ENCODE measurements at places on chromosomes 16 and 17.
A peak's percentile ranks its signal among the peaks of the same experiment; 100 is the strongest.

DNA sequence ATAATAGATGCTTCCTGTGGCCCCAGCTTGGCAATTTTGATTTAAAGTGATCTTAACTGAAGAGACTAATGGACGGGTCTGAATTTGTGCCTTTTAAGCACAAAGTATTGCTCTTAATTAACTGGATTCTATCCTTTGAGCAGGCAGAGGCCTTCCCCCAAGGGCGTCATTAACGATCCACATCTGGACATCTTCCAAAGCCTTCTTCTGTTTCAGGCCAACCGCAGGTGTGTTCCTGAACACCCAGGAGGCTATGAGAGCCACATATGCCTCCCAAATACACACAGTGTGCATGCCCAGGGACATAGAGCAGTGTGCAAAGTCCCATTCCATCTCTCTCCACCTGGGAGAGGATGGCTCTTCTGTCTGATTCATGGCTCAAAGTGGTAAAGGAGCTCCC lies 42.3 kb downstream of the MAPT start:
- DNase-seq: peak; percentile 11

DNA sequence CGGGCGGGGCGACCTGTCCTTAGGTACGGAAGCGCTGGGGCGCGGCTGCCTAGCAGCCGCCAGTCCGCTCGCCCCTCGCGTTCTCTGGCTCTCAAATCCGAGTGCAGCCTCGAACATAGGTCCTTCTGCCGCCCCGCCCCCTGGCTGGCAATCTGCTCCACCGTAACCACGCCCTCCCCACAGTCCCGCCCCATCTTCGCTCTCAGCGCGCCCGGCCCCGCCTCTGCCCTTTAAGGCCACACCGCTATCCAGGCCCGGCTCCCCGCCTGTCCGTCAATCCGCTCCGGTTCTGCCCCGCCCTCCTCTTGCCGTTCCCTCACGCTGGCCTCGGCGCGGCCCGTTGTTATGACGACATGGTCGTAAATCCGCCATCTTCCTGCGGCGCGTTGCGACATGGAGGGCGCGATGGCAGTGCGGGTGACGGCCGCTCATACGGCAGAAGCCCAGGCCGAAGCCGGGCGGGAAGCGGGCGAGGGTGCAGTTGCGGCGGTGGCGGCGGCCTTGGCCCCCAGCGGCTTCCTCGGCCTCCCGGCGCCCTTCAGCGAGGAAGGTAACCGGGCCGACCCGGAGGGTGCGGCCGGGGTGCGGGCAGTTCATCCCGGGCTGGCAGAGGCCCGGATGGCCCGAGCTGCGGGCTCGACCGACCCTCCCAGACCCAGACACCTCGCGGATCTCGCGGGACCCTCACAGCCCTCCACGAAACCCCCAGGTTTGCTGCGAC lies at the start of gene E4F1:
Gene E4F1, plus strand, starts transcription at position 371 of the 721 bp plus-strand sequence. Its CDS starts 23 bp downstream, at position 394.
- peak; percentile 100 for DNase-seq

- DNase-seq: no peak
Measured at GRCh38 chr17:43371227-43371821, 27.5 kb upstream of the ARL4D start.

DNA sequence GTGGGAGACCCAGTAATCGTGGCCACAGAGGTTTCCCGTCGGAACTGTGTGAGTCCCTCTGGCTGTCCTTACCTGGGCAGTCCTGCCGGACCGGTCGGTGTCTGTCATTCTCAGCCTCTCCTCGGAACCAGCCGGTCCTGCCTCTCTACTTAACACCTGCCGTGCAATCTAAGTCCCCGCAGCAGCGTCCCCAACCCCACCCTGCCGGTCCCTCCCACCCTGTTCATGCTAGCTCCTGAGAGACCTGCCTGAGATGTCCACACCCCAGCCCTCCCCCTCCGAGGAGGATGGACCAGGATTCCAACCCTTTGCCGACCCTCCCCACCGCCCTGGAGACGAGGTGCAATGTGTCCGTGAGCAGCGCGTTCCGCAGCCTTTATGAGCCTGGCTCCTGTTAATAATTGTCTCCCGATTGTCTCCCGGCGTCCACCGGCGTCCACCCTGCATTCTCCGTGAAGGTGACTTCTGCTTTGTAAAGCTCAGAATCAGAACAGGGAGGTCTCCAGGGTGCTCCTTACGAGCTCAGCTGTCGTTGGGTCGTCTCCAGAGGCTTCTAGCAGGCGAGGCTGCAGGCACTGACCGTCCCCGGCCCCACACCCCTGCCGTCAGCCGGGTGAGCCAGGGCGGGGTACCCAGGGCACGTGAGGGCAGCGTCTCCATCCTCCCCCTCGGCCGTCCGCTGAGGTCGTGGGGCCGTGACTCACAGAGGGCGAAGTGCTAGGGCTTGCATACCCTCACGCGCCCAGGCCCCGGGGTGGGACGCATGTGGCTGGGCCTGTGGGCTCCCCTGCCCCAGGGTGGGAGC lies 10.1 kb downstream of the METRNL start:
- DNase-seq: no peak

- no peak for DNase-seq
Measured at GRCh38 chr16:75908331-75909117, 182.2 kb upstream of the CPHXL start.

DNA sequence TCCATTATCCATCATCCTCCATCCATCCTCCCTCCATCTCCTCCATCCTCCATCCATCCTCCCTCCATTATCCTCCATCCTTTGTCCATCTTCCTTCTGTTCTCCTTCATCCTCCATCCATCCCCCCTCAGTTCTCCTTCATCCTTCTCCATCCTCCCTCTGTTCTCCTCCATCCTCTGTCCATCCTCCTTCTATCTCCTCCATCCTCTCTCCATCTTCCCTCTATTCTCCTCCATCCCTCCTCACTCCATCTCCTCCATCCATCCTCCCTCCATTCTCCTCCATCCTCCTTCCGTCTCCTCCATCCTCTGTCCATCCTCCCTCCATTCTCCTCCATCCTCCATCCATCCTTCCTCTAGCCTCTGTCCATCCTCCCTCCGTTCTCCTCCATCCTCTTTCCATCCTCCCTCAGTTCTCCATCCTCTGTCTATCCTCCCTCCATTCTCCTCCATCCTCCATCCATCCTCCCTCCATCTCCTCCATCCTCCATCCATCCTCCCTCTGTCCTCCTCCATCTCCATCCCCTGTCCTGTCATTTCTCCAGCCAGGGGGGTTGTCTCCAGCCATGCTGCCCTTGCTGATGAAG lies 143.7 kb downstream of the SDK2 start:
- no peak for DNase-seq

DNA sequence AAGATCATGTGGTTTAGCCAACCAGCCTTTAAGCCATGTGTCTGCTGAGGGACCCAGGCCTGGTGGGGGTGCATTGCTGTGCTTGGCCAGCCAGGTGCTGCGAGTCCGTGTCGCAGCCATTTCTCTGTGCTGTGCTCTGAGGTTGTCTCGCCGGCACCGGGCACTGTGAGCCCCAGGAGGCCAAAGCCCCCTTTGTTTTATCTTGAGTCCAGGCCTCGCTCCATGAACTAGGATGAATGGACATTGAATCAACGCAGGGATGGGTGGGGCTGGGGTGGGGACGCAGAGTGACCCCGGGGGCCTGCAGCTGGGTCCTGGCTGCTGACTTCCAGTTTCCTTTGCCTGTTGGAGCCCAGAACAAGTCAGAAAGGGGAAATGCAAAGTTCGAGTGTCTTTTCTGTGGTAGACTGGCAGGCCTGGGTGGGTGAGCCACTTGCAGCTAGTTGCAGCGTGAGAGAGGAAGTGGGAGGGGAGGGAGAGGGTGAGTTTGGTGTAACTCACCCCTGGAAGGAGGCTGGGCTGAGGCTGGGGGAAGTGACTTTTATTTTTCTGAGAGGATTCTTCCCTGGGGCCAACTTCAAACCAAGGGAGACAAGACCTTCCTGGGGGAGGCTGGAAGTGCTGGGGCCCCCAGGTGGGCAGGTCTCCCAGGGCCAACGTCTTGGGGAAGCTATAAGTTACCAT lies 324.7 kb downstream of the SEC14L1 start:
- DNase-seq: no peak

DNA sequence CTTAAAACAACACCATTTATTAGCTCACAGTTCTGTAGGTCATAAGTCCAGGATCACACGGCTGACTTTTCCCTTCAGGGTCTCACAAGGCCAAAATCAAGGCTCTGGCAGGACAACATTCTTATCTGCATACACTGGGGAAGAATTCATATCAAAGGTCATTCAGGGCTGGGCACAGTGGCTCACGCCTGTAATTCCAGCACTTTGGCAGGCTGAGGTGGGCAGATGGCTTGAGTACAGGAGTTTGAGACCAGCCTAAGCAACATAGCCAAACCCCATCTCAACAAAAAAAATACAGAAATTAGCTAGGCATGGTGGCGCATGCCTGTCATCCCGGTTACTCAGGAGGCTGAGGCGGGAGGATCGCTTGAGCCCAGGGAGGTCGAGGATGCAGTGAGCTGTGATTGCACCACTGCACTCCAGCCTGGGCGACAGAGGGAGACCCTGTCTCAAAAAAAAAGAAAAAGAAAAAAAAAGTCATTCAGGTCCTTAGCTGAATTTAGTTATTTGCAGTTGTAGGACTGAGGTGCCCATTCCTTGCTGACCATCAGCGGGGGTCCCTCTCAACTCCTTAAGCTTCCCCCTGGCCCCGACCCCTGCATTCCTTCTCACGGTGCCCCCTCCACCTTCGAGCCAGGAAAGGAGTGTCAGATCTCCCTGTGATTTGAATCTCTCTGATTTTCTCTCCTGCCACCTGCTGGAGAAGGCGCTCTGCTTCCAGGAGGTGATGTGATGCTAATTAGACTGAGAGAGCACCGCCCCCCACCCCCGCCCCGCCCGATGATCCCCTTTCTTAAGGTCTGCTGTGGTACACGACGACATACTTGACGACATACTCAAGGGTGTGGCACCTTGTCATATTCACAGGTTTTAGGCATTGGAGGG lies 91.8 kb upstream of the CLEC18A start:
- no peak for DNase-seq

GRCh38 chr17:61996916-61997605 lies 68.0 kb downstream of the MED13 start:
- no peak for DNase-seq

- DNase-seq: no peak
Measured at GRCh38 chr16:26263406-26263805, 571.6 kb downstream of the HS3ST4 start.

DNA sequence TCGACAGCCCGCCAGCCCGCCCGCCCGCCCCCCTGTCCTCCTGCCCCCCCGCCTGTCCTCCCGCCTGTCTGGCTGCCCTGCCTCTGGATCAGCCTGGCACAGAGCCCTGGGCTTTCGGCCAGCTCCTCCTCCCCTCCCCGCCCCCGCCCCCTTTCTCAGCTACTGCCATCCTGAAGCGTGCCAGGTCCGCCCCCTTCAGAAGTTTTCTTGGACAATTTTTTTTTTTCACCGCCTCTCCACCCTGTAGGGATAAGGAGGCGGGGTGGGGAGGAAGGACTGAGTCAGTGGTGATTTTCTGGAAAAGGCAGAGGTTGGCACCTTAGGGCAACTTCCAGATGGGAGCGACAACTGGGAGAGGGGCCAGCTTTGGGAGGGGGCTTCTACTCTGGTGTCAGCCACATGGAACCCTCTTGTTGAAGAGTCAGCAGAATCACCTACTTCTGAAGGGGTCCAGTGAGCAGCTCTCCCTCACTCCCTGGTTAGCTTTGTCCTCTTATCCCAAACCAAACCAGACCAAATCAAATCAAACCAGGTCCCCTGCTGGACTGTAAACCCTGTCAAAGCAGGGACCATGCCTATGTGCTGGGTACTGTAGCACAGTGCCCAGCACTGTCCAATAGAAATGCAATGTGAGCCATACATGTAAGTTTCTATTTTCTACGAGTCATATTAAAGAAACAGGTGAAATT lies 19.7 kb downstream of the IGF2BP1 start:
- DNase-seq: no peak

- DNase-seq: no peak
Measured at GRCh38 chr16:82655072-82655714, 28.4 kb downstream of the CDH13 start.

DNA sequence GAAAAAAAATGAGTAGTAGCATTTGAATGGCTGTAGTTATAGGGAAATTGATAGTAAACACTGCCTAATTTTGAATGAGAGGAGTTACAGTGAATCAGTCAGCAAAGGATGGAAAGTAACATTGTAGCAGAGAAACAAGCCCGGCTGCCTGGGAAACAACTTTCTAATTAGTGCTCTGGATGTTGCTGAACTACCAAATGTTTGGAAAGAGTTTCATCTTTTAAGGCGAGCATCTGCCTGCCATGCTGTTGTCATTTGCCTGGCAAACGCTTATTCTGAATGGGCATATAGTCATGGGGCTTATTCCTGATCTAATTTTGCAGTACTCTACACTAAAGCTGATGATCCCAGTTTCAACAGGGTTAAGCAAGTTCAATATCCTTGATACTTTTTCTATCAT lies 138.6 kb downstream of the CDH11 start:
- no peak for DNase-seq
